ENCODE measurements at places on chromosomes 5 and 9.

DNA sequence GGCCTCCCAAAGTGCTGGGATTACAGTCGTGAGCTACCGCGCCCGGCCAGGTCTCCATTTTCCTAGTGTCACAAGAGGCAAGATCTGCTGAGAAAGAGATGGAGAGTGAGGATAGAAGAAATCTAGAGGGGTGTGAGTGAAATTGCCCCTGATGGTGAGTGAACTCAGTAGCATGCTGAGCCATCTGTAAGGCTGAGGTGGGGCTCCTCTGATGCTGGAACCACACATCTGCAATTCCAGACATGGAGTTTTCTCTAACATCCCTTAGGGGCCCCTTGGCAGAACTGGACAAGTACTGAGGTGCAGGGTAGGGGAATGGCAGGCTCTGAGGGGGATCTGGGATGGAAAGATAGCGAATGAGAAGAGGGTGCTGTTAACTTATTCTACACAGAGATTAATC, 72.0 kb upstream of the FER start:
- no peak for DNase-seq

GRCh38 chr9:35842020-35842745, 13.2 kb downstream of the TMEM8B start:
- DNase-seq: no peak

GRCh38 chr5:76565009-76565408, 58.2 kb downstream of the F2RL2 start:
- no peak for DNase-seq

DNA sequence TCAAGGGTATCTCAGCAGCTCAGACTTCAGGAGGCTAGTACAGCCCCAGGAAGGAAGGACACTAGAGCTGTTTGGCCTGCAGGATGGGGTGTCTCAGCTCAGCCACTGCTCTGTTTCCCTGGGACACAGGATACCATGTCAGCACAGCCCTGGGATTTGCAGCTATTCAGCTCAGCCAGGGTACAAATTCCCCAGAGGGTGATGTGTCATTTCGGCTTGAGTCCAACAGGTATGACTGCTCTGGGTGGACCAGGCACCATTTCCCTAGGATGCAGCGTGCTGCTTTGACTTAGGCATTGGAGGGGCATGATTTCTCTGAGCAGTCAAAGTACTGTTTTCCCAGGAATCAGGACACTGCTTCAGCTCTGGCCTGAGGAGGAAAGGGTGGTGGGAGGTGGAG, 130.1 kb downstream of the ARSB start:
- no peak for DNase-seq

DNA sequence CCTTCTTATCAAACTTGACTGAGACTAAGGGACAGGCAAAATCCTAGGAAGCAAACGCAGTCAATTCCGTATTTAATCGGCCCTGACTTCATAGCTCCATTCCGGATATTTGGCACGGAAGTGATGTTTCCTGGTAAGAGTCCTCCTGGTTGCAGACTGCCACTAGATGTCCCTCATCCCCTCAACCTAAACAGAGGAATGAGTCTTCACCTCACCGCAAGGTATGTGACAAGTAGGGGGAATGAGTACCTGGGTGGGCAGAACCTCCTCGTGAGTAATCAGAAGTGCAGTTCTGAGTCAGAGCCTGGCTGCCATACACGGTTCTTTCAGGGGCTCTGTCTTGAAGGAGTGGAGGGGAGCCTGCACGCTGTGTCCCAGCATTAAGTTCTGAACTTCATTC, 173.6 kb downstream of the MUSK start:
- DNase-seq: no peak

- DNase-seq: peak; percentile 59
Observed at GRCh38 chr9:136847826-136848392, 1.3 kb upstream of the PHPT1 start.

GRCh38 chr9:127754099-127755060, 19.3 kb upstream of the TOR2A start:
- DNase-seq: no peak

- DNase-seq: no peak
Observed at GRCh38 chr9:82789155-82789824, 273.7 kb downstream of the RASEF start.

DNA sequence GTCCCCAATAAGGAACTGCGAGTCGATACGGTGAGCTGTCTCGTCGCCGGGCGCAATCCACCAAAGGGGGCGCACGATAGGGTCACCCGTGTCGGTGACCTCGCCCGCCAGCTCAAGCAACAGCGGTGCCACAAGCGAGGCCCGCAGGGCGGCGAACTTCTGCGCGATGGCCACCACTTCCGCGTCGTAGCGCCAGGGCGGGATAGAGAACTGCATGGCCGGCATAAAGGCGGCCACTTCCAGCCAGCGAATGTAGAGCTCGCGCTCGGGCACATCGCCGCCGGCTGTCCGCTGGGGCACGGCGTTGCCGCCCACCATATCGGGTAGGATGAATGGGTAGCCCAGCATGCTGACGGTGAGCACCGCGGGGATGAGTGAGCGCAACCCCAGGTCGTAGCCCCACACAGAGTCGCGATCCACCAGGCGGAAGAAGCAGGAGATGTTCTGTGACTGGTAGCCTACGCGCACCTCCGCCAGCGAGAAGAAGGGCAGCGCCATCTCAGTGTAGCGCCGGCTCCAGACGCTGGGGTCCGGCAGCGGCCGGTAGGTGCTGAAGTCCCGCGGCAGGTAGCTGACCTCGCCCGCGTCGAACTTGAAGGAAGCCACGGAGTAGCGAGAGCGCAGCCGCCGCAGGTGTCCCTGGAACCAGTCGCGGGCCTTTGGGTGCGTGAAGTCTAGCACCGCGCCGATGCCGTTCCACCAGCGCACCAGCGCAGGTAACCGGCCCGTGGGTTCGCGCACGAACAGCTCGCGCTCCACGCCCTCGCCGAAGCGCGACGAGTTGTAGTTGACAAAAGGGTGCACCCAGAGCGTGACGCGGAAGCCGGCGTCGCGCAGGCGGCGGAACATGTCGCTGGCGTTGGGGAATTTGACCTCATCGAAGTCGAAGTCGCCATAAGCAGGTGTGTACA, 5.5 kb downstream of the MYORG start:
- no peak for DNase-seq

DNA sequence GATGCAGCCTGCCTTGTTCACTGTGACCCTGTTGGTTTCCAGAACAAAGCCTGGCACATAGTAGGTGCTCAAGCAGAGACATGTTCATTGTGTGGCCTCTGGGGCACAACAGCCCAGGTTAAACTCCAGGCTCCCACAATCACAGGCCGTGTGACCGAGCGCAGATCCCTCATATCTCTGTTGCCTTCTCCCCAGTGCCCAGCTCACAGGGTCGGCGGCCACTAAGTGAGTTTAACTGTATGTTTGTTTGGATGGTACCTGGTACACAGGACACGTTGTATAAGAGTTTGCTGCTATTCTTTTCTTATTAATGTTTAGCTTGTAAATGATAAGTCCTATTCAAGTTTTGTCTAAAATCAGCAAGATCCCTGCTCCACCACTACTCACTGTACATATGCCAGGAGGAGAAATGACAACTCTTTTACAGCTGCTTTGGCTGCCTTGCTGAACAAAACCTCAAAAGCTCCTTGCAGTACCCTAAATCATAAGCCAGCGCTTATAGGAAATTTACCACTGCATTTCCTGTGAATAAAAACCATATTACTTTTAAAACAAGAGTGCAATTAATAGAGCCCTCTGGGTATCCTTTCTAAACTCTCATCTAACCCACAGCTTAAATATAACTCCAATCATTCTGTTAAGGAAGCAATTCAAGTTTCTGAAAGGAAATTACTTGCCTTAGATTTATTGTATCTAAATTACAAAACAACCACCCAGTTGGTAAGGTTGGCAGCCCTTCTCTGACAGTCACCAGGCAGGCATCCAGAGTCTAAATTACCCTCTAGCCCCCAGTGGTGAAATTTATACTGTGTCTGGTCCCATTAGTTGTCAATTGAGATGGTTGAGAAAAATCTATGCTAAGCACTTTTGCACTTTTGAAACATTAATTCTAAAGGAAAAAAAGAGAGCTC, 379.4 kb downstream of the SEMA5A start:
- no peak for DNase-seq

DNA sequence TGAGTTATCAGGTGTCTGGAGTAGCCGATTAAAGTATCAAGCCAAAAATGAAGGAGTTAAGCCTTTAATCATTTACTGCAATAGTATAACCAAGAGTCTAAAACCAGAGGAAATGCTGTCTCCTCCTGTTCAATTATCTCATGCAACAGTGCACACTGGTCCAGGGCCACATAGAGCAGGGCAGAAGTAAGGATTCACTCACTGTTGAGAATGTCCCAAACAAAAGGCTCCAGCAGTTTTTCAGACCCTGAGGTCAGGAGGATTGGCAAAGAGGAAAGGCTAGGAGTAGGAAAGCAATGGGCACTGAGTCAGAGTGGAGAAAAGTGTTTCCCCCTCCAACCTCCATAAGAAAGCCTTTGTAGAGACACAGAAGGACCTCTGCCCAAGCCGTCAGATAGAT, 168.2 kb downstream of the RNF180 start:
- no peak for DNase-seq

DNA sequence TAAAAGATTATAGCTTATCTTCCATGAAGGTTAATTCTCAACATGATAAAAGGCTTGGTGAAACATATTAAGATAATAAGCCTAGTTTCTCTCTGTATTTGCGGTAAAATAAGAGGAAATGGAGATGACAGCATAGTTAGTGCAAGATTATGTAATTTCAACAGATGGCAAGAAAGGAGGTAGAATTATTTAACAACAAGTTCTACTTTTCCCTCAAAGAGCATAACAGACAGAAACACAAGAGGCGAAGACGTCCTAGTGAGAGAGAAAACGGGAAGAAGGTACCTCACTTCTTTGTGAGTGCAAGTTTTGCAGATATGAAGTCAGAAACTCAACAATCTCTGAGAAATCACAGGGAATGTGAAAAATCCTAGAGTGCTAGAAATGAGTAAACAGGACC, 144.8 kb upstream of the ADCY2 start:
- DNase-seq: no peak

- DNase-seq: no peak
Observed at GRCh38 chr5:78008356-78008967, 232.3 kb upstream of the TBCA start.

DNA sequence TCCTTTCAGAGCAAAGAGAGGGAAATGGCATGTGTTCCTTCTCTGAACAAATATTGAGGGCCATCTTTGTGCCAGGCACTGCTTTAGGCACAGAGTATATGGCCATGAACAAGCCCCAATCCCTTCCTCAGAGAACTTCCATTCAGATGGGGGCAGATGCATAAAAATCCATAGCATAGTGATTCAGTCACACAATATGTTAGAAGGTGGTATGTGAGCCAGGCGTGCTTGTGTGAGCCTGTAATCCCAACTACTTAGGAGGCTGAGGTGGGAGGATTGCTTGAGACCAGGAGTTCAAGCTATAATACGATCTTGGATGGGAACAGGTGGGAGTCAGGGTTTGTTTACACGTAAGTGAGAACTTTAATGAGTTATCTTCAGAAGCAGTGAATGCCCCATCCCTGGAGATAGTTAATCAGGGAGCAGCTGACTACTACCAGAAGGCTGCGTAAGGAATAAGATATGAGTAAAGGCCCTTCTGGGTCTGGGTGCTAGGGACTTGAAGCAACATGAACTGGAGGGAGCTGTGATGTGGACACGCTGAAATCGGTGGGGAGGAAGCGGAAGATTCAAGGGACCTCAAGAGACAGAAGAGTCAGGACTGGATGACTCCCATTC, 27.1 kb downstream of the NANS start:
- DNase-seq: no peak

DNA sequence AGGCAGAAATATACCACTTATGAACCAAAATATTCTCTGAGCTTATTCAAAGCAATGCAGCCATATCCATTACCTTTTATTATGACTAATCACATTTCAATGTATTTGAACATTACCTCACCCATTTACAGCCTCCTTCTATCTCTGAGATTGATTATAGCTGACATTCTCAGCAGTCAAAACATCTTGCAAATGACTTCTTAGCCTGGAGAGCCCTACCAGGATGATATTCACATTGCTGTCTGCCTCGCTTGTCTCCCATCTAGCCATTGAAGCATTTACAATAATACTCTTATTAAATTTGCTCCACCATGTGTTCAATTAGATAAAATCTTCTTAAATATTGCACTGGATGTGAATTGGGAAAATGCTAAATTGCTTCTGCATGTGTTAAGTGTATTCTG, 1879.9 kb upstream of the ACO1 start:
- no peak for DNase-seq

DNA sequence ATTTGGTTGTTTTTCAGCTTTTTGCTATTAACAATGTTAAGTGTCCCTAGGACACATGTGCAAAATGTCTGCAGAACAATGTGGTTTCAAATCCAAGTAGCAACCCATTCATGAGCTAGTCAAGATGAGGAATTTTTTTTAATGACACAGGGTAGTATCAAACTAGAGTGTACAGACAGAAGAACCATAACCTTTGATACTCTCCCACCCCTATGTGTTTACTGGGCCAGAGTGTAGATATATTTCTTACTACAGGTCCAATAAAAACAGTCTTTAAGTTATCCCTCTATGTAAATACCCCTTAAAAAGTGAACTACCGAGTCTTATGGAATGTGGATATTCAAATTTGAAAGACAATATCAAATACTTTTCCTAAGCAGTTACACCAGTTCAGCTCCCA, 45.6 kb downstream of the AUH start:
- DNase-seq: no peak

- DNase-seq: no peak
Observed at GRCh38 chr9:84239343-84239742, 101.2 kb downstream of the SLC28A3 start.

- peak; percentile 52 for DNase-seq
Observed at GRCh38 chr5:134524272-134524825, 1.1 kb upstream of the JADE2 start.

DNA sequence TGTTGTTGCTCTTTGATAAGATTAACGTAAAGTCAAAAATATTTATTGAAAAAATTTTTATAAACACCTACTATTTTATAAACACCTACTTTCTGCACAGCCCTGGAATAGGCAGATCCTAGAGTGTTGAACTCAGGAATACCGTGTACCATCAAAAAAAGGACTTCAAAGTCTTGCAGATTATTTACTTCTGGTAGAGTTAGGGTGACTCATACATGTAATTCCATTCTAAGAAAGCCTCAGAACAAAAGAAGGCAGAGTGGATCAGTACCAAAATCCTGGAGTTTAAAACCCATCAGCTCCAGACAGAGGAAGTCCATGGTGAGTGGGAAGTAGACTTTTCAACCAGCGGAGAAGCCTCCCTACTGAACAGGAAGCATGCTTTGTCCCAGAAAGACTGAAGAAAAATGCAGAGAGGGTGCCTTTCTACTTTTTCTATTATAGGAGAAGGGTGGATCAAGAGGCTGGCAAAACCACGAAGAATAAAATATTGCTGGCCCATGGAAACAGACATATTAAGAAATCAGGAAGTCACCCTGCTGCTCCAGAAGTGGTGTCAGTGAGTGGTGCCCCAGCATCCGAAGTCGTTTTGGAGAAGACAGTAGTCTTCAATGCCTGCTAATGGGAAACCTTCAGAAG, 45.1 kb upstream of the DAB2 start:
- no peak for DNase-seq

- DNase-seq: no peak
Observed at GRCh38 chr9:37248651-37249163, 128.3 kb downstream of the ZCCHC7 start.

DNA sequence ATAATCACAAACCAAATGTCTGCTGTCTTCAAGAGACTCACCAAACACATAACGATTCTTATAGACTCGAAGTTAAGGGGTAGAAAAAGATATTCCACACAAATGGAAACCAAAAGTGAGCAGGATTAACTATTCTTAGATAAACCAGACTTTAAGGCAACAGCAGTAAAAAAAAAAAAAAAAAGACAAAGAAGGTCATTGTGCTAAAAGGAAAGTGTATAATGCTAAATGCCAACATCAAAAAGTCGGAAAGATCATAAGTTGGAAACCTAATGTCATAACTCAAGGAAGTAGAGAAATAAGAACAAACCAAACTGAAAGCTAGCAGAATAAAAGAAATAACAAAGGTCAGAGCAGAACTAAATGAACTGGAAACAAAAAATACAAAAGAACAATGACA, 714.6 kb downstream of the SEMA5A start:
- no peak for DNase-seq

All from activated gamma-delta T cell treated with anti-CD3 and anti-CD28 coated beads, Interleukin-2, amount 50 U/mL, for 16 hours (primary cell).